ENCODE measurements at places on chromosomes 1 and 21.

GRCh38 chr1:219383281-219383680 lies 209.6 kb downstream of the LYPLAL1 start:
- no peak for DNase-seq

DNA sequence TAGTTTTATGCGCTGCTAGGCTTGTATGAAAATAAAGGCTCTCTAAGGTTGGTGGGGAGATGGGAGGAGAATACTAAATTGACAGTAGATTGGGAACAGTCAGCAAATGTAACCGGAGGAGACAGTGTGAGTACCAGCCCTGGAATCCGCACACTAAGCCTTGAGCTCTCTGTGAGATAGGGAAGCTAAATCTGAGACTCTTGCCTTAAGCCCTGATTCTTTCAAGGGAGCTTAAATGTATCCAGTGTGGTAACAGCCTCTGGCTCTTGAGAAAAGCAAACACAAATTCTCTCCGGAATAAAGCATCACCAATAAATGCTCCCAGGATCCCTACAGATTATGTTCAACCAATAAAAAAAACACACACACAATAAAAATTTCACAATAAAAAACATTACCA lies 33.0 kb upstream of the PDPN start:
- DNase-seq = peak; percentile 10

DNA sequence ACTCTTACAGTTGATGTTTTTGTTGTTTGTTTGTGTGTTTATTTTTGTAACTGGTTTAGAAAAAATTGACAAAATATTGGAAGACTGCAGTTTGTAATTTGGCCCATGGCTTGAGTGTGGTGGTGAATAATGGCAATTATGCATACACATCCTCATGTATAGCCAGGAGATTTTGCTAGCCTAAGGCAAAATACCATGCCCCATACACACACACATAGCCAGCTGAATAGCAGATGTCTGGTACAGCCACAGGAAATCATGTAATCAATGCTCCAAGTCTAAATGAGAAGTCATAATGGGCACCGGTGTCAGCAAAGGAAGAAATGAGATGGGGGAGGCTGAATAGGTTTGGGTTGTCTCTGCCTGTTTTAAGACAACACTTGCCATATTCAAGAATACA lies 135.2 kb upstream of the COA6 start:
- DNase-seq = no peak

GRCh38 chr1:112698366-112699310 lies 8.3 kb downstream of the RHOC start:
- DNase-seq = no peak

GRCh38 chr1:79896140-79896539 lies 889.6 kb upstream of the ADGRL4 start:
- peak; percentile 5 for DNase-seq

DNA sequence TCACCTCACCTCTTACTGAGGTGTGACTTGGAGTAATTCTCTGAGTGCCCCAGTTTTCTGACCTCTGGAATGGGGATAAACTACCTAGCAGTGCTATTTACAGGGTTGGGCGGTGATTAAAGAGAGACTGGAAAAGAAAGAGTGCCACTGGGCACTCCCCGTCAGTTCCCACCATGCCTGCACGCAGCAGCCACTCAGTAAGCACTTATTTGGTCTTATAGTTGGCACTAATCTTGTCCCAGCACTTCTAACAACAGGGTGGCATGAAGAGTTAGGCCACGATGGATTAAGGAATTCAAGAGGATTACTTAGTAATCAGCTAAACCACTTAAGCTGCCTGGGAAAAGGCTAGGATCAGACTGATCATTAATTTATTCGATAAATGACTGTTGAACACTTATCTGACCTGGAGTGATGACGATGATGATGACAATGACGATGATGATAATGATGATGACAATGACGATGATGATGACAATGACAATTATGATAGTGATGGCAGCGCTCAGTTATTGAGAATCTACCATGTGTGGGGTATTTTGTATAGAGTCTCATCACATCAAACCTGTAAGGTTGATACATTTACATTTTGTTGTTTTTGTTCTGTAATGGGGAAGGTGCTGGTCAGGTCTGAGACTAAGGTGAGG lies 5.4 kb downstream of the CITED4 start:
- no peak for DNase-seq

- DNase-seq = no peak
Measured at GRCh38 chr1:47677241-47677940, 239.5 kb downstream of the FOXD2 start.

GRCh38 chr1:53763461-53763860 lies 24.5 kb upstream of the GLIS1 start:
- DNase-seq = no peak

DNA sequence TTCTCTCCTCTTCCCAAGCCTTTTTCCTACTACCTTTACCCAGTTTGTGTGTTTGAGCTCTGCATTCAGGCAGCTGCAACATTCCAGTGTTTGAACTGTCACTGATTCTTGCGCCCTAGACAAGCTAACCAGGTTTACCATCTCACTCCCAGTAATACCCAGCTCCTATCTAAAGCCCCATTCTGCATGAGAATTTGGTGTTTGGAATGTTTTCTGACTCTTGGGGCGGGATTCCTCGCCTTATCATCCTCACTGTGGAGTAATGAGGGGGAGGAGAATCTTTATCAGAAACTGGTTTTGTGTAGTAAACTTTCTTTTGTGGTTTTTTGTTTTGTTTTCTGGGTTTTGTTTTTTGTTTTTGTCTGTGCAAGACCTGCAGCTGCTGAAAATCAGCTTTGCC lies 36.5 kb downstream of the NCF2 start:
- DNase-seq = no peak

- no peak for DNase-seq
Measured at GRCh38 chr1:151864411-151864810, 10.9 kb upstream of the THEM5 start.

GRCh38 chr1:44848456-44849181 lies 5.6 kb upstream of the PTCH2 start:
- DNase-seq = no peak

GRCh38 chr1:199920635-199921034 lies 106.9 kb upstream of the NR5A2 start:
- no peak for DNase-seq

GRCh38 chr21:31967334-31967733 lies 94.5 kb downstream of the HUNK start:
- no peak for DNase-seq

DNA sequence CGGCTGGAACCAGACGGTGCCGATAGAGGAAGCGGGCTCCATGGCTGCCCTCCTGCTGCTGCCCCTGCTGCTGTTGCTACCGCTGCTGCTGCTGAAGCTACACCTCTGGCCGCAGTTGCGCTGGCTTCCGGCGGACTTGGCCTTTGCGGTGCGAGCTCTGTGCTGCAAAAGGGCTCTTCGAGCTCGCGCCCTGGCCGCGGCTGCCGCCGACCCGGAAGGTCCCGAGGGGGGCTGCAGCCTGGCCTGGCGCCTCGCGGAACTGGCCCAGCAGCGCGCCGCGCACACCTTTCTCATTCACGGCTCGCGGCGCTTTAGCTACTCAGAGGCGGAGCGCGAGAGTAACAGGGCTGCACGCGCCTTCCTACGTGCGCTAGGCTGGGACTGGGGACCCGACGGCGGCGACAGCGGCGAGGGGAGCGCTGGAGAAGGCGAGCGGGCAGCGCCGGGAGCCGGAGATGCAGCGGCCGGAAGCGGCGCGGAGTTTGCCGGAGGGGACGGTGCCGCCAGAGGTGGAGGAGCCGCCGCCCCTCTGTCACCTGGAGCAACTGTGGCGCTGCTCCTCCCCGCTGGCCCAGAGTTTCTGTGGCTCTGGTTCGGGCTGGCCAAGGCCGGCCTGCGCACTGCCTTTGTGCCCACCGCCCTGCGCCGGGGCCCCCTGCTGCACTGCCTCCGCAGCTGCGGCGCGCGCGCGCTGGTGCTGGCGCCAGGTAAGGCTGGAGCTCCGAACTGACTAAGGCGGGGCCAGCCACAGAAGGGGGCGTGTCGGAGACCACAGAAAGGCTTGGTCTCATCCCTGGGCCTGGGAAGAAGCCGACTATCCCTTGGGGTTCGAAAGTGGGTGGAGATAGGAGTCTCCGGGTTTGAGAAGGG lies 486 bp downstream of the SLC27A3 start:
- DNase-seq = peak; percentile 58

- DNase-seq = no peak
Measured at GRCh38 chr1:194929357-194929756, 1678.9 kb downstream of the KCNT2 start.

DNA sequence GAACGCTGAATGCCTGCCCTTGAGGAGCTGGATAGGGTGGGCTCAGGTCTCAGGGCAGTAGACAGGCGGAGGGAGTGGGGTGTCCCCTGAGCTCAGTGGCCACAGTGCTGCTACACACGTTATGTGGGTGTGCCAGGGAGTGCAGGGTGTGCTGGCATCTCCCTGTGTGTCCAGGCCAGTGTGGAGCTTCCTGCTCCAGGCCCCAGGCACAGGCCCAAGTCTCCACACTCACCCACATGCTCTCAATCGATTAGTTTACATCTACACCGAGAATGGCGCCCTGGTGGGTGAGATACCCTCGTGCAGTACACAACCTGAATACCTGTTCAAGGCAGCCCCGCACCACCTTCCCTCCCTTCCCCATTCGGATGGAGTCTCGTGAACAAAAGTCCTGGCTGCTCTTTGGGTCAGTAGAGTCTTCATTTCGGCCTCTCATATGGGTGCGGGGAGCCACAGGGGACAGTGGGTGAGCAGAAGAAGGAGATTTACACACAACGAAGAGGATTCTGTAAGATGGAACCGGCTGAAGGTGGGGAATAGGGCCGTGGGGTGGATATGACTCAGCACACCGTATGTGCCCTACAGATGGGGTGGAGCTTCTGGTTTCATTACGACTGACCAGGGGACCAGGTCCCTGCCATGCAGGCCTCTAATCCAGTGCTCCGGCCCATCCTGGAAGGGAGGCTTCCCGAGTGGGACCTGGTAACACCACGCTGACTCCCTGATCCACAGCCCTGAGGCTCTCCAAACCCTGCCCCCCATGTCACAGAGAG lies 93.3 kb downstream of the SPSB1 start:
- no peak for DNase-seq

DNA sequence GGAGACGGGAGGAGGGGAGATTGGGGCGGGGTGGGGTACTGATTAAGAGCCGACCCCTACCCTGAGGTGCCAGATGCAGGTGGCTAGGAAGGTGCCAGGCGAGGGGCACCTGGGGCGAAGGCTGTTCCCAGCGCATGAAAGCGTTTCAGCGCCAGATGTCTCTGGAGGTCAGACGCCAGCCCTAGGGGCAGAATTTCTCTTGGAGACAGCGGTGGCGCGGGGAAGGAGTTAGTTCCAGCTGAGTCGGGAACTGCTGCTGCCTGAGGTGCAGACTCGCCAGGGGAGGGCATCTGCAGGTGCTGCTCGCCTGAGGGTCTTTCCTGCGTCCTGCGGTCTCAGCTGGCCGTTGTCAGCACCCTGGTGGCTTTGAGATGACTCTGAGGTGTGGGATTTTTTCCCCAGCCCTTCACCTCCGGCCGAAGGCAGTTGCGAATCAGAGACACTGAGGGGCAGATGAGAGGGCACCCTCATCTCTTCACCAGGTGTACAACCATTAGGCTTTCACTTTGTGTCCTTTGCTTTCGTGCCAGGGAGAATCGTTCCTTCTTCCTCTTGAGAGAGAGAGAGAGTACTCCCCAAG lies 539 bp downstream of the CGN start:
- DNase-seq = no peak

DNA sequence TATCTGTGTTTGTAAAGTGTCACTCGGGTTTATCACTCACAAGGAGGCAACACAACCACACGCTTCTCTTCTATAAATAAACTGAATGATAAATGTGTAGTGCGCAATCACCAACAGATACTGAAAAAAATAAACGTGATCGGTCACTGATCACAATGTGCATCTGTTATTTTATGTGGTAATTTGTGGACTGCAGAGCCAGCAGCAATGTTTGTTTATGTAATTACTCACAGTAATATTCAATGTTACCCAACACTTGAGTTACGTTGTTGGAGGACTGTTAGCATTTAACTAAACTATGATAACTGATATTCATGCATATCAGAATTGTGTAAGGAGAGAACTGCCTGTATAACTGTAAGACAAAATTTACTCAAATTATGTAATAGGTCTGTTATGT lies 129.6 kb downstream of the USH2A start:
- DNase-seq = peak; percentile 12

DNA sequence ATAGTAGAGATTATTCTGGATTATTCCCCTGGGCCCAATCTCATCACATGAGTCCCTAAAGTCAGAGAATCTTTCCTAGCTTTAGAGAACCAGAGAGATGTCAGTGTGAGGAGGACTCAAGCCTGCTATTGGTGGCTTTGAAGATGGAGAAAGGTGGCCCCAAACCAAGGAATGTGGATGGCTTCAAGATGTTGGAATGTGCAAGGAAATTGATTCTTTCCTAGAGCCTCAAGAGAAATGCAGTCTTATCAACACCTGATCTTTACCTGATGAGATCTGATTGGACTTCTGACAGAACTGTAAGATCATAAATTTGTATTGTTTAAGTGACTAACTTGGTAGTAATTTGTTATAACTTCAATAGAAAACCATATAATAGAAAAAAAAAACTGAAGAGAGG lies 51.0 kb downstream of the NME7 start:
- no peak for DNase-seq

DNA sequence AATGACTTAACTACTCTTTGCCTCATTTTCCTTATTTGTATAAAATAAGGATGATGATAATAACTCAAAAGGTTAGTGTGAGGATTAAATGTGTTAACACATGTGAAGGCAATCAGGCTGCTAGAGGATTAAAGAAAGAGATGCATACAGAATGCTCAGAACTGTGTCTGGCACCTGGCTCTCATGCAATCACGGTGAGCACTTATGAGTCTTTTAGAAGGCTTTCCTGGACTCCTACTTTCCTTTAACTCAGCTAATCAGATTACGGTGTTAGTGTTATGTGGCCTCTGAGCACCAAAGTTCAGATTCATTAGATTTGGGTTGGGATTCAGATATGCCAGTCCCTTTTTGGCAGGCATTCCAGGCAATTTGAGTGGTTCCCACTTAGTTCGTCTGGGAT lies 311.6 kb upstream of the USP24 start:
- no peak for DNase-seq

GRCh38 chr1:111576547-111576946 lies 43.0 kb upstream of the RAP1A start:
- no peak for DNase-seq

GRCh38 chr1:167631386-167631935 lies 1.4 kb downstream of the RCSD1 start:
- DNase-seq = no peak

DNA sequence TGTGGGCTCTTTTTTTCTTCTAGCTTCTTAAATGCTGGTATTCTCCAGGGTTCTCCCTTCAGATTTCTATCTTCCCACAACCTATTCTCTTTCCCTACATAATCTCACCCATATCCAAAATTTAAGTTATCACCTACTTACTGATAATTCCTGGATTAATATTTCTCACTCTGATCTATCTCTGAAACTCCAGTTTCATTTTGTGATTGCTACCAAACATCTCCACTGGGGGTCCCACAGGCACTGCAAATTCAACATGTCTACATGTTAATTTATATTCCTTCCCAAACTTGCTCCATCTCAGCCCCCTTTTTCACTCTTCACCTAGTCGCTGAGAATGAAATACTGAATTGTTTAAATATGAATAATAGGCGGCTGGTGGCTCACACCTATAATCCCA lies 9.9 kb upstream of the C1orf141 start:
- DNase-seq = no peak

GRCh38 chr1:154407198-154408091 lies 2.3 kb downstream of the IL6R start:
- no peak for DNase-seq
